Hepatocyte (in vitro differentiated cells): ENCODE measurements at places on chromosomes 2 and 18. TPM values are rescaled to one million over a fixed set of nuclear protein-coding genes. Genes with fewer than 3 reads are reported as not detected.

DNA sequence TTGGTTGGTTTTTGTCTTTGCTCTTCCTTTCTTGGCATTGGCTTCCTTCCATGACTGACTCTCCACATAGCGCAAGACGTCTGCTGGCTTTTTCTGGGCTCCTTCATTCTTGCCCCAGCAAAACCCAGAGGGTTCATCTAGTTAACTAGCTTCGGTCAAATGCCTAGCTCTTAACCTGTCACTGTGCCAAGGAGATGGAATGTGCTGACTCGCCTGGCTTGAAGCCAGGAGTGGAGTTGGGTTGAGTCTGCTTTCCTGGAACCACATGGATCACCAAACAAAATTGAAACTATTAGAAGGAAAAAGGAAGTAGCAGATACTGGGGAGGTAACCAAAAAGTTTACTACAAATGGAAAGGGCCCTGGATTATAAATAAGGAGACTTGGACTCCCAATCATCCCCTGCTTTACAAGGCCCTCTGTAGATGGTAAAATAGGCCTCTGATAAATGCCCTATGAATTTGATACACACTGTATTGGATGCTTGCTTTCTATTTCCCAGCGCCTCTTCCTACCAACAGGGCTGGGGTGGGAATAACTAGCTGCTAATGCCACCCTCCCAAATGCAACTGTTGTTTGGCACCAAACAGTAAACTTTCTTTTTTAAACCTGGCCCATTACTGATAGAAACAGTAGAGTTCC lies 11.3 kb downstream of the MALT1 start:
- no peaks in the 10 kb centered on the region for H3K27me3 ChIP-seq
- peaks cover 6% of the 10 kb centered on the region for H3K4me1 ChIP-seq
- H3K4me3 ChIP-seq, result no peak overlapping the region

DNA sequence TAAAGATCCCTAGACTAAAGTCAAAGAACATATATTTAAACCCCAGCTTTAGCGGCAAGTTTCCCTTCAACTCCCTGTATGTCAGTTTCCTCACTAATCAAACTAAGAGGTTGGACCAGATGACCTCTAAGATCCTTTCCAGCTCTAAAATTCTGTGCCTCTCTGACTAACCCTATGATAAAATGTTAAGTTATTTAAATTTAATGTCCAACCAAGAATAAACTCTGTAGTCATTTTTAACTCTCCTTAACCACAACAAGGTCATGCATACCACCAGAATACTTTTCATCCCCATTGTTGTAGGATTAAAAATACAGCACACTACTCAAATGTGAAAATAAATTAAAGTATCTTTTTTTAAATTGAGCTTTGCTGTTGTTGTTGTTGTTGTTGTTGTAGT lies 5.2 kb upstream of the PDE1A start:
- no peak overlapping the region for H3K4me3 ChIP-seq
- no peaks in the 10 kb centered on the region for H3K27me3 ChIP-seq
- H3K4me1 ChIP-seq, result peaks cover 1% of the 10 kb centered on the region
- DNase-seq, result no peak

DNA sequence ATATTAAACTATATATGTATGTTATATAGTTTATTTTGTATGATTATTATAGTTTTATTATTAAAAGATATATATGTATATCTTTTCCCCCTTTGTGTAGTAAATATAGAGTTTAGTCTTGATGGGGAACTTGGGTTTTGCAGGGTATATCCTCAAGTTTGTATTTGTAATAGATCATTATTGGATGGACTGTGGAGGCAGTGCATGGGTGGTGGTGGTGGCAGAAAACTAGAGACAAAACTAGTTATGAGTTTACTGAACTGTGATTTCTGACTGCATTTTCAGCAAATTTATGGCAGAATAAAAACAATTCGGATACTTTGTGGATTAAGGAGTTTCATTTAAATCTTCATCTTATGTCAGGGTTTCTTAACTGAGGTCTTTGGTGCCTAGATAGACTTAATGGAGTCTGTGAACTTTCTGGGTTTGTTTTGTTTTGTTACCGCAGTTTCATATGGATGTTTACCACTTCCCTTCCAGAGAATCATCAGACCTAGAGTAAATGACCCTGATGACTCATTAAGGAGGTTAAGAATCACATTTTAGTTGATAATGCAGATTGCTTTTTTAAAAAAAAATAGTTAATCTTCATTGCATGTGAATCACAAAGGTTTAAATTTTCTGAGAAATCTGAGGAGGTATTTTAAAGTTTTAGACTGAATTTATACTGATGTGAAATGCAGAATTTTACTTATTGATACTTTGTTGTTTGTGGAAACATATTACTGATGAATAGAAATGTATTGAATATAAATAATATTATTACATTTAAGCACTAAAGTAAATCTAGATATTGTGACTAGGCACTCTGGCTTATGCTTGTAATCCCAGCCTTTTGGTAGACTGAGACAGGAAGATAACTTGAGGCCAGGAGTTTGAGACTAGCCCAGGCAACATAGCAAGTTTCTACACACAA lies 14.5 kb downstream of the EPC2 start:
- no peaks in the 10 kb centered on the region for H3K27me3 ChIP-seq
- no peak overlapping the region for H3K27ac ChIP-seq
- H3K4me1 ChIP-seq, result peaks cover 8% of the 10 kb centered on the region
- no peak overlapping the region for H3K4me3 ChIP-seq
- no peak for DNase-seq

KLHL41 gene
- total RNA-seq, result 1.8 and 2.0 TPM in 2 replicates

DNA sequence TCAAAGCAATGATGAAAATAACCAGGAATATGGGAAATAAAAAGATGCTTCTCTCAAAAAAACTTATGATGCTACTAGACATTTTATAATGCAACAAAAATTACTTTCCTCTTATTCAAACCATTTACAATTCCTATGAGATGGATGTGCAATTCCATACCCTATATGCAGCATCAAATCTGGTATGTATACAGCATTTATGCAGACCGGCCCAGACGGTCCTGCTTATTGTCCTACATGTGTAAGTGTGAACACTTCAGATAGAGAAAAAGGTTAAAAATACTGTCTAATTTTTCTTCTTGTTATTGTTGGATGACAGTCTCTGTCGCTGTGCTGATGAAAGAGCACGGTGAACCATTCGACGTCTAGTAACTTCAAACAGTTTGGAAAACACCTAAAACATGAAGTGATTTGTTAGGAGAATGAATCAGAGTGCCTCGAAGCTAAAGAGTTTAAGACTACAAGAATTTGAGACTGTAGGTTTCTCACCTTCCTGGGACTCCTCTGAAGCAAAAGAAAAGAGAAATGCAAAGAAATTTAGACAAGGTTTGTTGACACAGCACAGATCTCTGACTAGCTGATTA lies 80.8 kb downstream of the ATL2 start:
- H3K36me3 ChIP-seq, result no peaks in the 10 kb centered on the region
- no peak overlapping the region for H3K27ac ChIP-seq
- no peak for DNase-seq

GPR45 gene
- total RNA-seq, result not detected in 2 replicates

POTEI gene
- total RNA-seq, result 1.9 and 2.9 TPM in 2 replicates

- no peaks in the 10 kb centered on the region for H3K36me3 ChIP-seq
- H3K27me3 ChIP-seq, result no peaks in the 10 kb centered on the region
- H3K27ac ChIP-seq, result no peak overlapping the region
- no peaks in the 10 kb centered on the region for H3K4me1 ChIP-seq
These were observed 78.4 kb downstream of the TGFA start for GRCh38 chr2:70475266-70475665.

DNA sequence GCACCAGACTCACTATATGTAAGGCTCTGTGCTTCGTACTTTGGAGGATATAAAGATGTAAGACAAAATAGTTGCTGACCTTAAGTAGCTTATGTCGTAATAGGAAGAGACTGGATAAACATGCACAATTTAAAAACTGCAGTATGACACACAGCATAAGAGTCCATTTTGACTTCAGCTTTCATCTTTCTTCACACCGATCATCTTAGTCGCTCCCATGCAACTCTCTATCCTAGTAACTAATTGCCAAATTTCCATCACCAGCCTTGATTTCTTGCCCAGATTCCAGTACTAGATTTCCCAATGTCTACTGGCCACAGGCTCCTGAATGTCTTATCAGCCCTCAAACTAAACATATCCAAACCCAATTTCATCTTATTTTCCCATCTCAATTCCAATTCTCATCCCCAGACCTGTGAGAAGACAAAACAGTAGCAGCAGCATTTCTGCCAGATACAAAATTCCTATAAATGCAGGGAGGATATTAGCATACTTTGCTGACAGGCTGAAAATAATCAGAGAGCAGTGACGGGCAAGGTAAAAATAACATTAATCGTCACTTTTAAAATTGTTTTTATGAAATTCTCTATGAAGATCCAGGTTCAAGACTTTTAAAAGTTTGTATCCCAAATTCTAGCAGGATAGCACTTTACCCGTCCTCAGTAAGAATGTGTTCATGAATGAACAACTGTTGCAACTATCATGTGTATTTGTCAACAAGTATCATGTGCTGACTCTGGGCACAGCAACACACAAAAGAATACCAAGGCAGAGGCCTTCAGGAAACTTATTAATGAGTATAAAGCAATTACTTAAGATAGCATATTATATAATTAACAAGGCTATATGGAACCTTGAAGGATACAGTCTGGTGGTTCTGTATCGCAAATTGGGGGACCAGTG lies 42.2 kb downstream of the KIDINS220 start:
- no peak for DNase-seq
- no peaks in the 10 kb centered on the region for H3K36me3 ChIP-seq
- H3K4me3 ChIP-seq, result no peak overlapping the region
- no peaks in the 10 kb centered on the region for H3K27me3 ChIP-seq
- no peaks in the 10 kb centered on the region for H3K4me1 ChIP-seq

- H3K4me1 ChIP-seq, result peaks cover 47% of the 10 kb centered on the region
- H3K27me3 ChIP-seq, result no peaks in the 10 kb centered on the region
These were observed 112.4 kb downstream of the FEZ2 start for GRCh38 chr2:36485521-36485920.

- no peak overlapping the region for H3K4me3 ChIP-seq
- no peaks in the 10 kb centered on the region for H3K36me3 ChIP-seq
- DNase-seq, result no peak
These were observed 10.1 kb downstream of the PTPN18 start for GRCh38 chr2:130365963-130366362.

ZNF385B gene
- 1.5 and 2.4 TPM in 2 replicates for total RNA-seq

- H3K36me3 ChIP-seq, result no peaks in the 10 kb centered on the region
- no peaks in the 10 kb centered on the region for H3K27me3 ChIP-seq
- no peak overlapping the region for H3K27ac ChIP-seq
- no peak overlapping the region for H3K4me3 ChIP-seq
These were observed 382.3 kb upstream of the CRIM1 start for GRCh38 chr2:35973132-35973736.

DNA sequence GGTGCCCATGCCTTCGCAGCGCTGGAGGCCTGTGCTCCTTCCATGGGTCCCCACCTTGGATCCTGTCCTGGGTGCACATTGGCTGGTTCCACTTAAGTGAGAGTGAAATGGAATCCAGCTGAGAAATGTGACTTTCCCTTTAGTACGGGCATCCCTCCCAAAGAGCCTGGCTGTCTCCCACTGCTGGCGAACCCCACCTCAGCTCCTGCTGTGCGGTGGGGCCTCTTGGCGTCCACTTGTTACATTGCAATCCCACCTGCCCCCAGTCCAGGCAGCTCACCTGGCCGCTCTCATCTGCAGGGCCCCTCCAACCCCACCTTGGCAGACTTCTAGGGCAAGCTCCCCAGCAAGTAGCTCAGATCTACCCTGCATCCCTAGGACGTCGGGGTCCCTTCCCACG lies 35.5 kb upstream of the GNAL start:
- no peak overlapping the region for H3K4me3 ChIP-seq
- H3K4me1 ChIP-seq, result no peaks in the 10 kb centered on the region
- no peaks in the 10 kb centered on the region for H3K36me3 ChIP-seq
- no peak for DNase-seq
- H3K27me3 ChIP-seq, result peaks cover 5% of the 10 kb centered on the region

DNA sequence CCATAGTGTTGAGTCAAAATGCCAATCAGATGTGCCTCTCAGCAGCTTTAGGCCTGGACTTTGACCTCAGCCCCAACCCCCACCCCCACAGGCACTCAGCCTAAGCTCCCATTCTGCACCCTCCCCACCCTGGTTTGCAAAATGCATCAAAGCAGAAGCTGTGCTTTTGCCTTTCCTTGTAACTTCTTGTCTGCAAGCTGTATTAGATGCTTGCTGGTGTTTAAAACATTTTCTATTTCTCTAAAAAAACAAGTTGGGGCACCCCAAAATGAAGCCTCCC lies 26.6 kb upstream of the STEAP3 start:
- no peak for DNase-seq

DNA sequence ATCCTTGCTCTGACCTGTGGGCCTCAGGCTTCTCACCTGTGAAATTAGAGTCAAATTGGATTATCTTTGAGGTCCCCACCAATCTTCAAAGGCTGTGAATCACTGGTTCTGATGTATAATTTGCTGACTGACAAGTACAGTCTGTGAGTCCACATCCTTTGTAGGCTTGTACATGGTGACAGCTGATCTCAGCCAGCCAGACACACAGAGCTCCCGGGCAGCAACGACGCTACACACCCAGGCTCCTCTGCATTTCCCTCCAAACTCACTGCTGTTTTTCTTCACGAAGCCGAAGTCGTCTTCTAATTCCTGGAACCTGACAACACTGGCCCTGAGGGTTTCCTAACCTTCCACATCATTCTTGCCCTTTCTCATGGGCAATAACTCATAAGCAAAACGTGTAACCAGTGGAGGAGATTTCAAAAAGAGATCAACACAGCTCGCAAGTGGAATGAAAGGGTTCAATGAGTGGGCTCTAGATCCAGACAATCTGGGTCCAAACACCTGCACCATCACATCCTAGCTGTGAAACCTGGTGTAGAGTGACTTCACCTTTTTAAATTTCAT lies 37.9 kb upstream of the EVA1A start:
- H3K27me3 ChIP-seq, result no peaks in the 10 kb centered on the region
- H3K36me3 ChIP-seq, result no peaks in the 10 kb centered on the region
- no peak overlapping the region for H3K27ac ChIP-seq
- H3K4me1 ChIP-seq, result peaks cover 13% of the 10 kb centered on the region

DNA sequence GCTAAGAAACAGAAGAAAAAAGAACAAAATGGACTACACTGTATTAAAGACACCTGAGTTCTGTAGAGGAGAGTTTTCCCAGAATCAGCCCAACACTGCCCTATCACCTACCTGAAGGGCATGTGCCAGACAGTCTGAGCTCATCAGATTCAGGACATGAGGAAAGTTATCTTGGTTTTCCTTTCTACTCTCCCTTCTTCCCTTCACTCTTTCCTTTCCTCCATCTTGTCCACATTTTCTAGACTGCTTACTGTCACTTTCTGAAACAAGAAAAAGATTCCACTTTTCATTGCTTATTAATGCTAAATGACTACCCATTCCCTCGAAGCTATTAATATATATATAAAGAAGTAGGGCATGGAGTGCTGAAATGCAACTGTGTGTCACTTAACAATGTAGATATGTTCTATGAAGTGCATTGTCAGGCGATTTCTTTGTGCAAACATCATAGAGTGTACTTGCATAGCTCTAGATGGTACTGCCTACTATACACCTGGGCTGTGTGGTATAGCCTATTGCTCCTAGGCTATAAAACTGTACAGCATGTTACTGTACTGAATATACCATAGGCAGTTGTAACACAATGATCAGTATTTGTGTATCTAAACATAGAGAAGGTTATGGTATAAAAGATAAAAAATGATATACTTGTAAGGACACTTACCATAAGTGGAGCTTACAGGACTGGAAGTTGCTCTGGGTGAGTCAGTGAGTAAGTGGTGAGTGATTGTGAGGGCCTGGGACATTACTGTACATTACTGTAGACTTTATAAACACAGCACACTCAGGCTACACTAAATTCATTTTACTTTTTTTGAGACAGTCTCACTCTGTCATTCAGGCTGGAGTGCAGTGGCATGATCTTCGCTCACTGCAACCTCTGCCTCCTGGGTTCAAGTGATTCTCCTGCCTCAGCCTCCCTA lies 145.5 kb upstream of the ITGA6 start:
- no peaks in the 10 kb centered on the region for H3K36me3 ChIP-seq
- H3K4me1 ChIP-seq, result peaks cover 6% of the 10 kb centered on the region
- no peak for DNase-seq
- H3K27me3 ChIP-seq, result no peaks in the 10 kb centered on the region
- H3K27ac ChIP-seq, result no peak overlapping the region
- H3K4me3 ChIP-seq, result no peak overlapping the region
